ENCODE measurements at places on chromosomes 4 and X. TPM values are rescaled to one million over a fixed set of nuclear protein-coding genes. Genes with fewer than 3 reads are reported as not detected.

MTTP gene
- 0.25 TPM for total RNA-seq

FGF2 gene
- total RNA-seq = 0.91 TPM

DCAF8L2 gene
- total RNA-seq = not detected

PRSS12 gene
- not detected for total RNA-seq

SPANXA2 gene
- not detected for total RNA-seq
